ENCODE measurements at places on chromosomes 13 and 19.

DNA sequence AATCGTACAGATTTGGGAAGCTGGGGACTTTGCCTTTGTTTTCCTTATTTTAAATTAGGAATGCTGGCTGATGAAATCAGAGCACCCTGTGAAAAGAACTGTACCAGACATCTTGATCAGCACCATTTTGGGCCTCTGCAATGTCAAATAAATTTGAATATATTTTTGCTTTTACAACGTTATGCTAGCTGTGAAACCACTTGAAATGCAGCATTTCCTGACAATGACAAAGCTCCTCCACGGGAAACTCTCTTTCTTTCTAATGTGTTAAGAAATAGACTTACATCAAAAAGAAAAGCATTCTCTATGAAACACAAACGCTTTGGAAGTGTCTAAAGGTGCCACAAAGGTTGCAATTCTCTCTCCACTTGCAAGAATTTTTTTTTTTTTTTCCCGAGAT is 47.1 kb upstream of the MAP3K10 start:
- DNase-seq = no peak

DNA sequence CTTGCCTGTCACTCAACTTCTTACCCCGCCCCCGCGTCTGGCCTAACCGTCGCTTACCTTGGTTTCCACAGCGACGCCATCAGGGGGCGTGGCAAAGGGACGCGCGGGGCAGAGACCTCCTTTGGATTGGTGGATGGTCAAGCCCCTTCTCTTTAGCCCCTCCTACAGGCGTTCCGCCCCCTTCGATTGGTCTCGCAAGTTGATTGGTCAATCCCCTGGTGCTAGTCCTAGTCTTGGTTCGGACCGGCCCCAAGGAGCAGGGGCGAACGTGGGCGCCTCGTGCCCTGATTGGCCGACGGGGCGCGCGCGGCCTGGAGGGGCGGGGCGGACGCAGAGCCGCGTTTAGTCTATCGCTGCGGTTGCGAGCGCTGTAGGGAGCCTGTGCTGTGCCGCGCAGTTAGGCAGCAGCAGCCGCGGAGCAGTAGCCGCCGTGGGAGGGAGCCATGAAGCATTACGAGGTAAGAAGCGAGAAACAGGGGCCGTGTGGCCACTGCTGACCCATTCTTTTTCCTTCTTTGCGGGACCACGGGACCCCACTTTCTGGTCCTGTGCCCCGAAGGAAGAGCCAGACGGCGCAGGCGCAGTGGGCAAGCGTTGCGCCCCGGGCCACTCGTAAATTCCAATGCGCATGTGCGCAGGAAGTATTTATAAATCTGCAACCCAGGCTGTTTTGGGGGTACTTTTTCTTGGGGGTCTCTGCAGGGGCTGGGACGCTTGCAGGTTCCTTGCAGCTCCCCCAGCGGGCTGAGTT is at the start of gene TECR:
Gene TECR (plus strand): TSS at position 341 of the 751 bp plus-strand sequence. CDS start 103 bp downstream, at position 444.
- DNase-seq = peak; percentile 100

DNA sequence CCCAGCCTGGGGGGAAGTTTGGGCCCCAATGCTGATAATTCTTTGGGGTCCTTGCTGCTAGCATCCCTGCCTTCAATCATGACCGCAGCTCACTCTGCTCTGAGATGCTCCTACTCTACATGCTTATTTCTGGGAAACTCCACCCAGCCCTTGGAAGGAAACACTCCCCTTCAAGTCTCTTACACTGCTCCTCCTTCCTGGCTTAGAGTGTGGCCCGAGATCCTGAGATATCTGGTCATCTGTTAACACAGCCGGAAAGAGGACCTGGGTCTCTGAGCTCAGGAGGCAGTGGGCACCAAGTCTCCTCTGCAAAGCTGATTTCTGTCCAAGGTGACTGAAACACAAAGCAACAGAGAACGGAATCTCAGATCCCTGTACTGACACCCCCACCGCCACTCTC is 33.0 kb downstream of the CYP4F2 start:
- DNase-seq = no peak

DNA sequence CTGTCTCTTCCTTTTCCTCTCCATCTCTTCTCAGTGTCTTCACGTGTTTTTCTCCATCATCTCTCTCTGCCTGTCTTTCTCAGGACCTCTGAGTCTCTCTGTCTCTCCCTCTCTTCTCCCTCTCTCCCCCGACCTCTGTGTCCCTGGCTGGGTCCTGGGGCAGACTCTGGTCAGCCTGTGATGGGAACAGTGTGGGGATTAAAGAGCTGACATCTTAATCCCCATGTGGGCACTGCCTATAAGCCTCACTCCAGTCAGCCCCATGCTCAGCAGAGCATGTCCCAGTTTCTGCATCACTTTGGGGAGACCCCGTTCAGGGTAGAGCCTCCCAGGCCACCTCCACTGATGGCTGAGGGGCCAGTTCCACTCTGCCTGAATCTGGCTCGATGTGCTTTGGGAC is 16.2 kb downstream of the EGLN2 start:
- DNase-seq = no peak

GRCh38 chr13:27997904-27998522 is 9.5 kb upstream of the URAD start:
- DNase-seq = no peak

GRCh38 chr19:4197625-4198466 is 15.4 kb downstream of the ANKRD24 start:
- DNase-seq = no peak

GRCh38 chr19:37691881-37692504 is 27.6 kb downstream of the ZNF607 start:
- peak; percentile 66 for DNase-seq

DNA sequence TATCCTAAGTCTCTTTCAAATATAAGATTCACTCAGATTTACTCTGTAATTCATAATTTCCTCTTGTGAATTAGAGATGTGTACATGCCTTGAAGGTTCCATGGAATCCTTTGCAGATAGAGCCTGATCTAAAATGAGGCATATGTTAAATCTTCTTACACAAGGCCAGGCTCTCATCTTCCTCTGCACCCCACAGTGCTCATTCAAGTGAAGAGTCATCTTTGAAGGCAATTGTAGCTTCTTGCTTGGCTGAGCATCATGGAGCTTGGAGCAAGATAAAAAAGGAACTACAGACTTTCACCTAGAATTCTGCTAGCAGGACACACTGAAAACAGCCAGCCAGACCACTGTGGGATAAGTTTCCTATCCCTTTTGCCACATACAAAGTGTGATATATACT is 566.4 kb downstream of the PCDH9 start:
- no peak for DNase-seq

GRCh38 chr19:31906111-31906871 is 439.1 kb upstream of the ZNF507 start:
- no peak for DNase-seq

- DNase-seq = no peak
Measured at GRCh38 chr19:55611300-55611982, 6.0 kb downstream of the ZNF865 start.

DNA sequence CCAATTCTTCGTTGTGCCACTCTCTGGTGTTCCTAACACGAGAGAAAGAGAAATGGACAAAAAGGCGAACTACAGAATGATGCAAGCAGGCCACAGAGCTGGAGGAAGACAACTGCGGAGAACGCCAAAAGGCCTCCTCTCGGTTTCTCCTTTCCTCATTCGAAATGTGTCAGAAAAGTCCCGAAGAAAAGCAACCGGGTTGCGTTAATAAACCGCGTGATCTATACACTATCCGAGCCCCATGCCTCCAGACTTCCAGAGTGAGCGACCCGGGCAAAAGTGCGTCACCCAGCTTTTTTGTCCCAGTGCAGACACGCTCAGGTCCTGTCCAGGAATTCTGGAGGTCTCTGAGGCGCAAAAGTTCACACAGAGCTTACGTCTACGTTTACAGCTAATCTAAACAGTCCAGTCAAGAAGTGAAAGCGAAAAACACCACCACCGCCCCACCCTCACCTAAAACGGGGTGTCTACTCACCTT is 413 bp downstream of the N4BP2L2 start:
- DNase-seq = no peak

DNA sequence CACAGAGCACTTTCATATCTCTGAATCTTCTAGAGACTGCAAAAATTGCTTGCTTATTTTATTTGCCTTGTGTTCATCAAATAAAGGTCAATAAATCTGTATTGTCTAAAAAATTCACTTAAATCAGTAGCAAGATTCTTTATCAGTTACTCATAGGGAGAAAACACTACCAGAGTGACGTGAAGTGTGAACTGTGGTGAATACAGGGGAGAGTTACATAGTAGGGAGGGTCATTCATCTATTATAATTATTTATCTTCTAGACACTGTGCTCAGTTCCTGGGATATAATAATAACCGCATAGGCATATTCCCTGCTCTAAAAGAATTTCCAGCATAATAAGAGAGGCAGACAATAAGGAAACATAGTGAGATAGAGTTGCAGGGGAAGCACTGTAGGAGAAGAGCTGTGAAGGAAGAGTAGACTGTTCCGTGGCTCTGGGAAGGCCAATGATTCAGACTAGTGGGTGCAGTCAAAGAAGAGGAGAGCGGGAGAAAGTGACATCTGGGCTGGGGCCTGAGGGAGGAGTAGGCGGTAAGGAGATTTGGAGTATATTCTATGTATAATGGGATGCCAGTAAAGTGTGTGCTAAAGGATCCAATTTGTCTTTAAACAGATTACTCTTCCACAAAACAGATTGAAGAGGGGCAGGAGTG is 84.0 kb upstream of the TDRD3 start:
- DNase-seq = no peak

DNA sequence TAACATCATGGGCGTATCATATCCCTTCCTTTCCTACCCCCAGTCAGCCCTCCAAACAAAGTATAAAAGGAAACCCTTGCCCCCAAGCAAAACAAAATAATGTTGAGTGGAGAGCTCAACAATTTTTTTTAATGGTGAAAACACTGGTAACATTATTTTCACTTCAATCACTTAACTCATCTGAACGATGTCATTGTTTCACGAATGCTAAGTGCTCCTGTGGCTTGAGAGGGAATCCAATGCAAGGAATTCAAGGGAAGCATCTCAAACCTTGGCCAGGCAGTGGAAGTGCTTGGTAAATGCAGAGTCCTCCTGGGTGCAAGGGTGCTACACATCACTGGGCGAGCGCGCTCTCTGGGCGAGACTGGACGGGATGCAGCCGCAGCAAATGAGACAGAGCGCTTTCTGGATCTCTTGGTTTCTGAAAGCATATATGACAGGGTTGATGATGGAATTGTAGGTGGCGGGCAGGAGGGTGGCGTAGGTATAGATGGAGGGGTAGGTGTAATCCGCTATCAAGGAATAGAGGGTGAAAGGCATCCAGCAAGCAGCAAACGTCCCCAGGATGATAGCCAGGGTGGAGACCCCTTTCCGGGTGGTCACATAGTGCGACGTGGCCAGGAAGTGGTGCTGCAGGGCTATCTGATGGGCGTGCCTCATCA is 2.0 kb downstream of the GPR12 start:
- DNase-seq = no peak

All from AG04450 (cell line).